ENCODE measurements at places on chromosomes 3 and 15.

GRCh38 chr3:151275091-151275490, 3.3 kb downstream of the P2RY14 start:
- peak; percentile 52 for DNase-seq

- DNase-seq, result no peak
Observed at GRCh38 chr3:53773611-53774368, 72.4 kb downstream of the CHDH start.

DNA sequence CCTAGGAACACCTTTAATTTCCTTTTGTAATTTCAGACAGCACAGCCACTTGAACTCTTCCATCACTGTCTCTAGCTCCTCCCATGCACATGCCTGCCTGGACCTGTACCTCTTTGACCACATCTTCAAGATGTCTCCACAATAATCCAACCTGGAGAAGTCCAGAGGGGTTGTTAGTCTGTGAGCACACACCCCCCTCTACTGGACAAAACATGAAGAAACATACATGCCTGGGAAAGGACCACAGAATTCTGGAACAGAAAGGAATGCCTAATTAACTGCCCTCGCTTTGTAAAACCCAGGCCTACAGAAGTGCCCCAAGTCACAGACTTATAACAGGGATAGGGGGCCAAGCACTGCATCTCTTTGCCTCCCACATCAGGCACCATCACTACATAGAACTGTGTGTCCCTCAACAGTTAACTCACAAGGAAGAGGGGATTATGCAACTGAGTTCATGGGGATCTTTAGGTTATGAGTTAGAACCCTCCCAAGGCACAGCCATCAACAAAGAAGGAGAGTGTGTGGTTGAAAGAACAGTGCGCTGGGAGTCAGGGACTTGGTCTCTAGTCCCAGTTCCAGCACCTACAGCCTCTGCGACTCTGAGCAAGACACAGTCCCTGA, 61.7 kb downstream of the FMN1 start:
- no peak for DNase-seq

- DNase-seq, result no peak
Observed at GRCh38 chr3:58066842-58067241, 58.6 kb downstream of the FLNB start.

DNA sequence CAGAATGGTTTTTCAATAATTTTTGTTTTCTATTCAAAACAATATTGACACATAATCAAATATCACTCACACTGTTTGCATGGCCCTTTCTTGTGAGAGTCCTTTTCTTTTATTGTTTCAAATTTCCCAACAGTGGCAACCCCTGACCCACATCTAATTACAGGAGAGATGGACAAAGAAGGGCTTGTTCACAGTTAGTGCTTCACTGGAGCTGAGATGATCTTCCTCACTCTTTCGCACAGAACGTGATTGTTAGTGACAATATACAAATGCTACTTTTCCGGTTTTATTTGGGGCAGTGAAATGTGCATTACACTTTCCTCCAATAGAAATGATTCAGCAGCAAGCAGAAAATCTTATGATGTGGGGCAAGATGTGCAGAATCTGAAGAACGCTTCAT, 38.6 kb upstream of the TTC14 start:
- no peak for DNase-seq

GRCh38 chr3:86890741-86891396, 100.1 kb downstream of the VGLL3 start:
- no peak for DNase-seq

DNA sequence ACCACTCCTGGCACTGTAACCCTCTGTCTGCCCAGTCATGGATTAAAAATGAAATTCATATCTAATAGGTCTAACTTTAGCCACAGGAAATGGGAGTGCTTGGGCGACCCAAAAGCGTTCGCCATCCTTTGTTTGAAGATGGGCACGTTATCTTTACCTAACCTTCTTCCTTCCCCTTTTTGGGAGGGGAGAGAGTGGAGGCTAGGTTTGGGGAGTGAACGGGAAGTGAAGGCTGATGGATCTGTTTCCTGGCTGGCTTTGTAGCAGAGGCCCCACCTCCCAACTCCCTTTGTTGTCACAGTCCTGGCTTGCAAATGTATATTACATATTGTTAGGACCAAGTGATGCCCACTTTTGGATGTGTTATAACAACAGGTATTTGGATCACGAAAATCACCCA, 98.1 kb upstream of the ARHGEF3 start:
- DNase-seq, result no peak

DNA sequence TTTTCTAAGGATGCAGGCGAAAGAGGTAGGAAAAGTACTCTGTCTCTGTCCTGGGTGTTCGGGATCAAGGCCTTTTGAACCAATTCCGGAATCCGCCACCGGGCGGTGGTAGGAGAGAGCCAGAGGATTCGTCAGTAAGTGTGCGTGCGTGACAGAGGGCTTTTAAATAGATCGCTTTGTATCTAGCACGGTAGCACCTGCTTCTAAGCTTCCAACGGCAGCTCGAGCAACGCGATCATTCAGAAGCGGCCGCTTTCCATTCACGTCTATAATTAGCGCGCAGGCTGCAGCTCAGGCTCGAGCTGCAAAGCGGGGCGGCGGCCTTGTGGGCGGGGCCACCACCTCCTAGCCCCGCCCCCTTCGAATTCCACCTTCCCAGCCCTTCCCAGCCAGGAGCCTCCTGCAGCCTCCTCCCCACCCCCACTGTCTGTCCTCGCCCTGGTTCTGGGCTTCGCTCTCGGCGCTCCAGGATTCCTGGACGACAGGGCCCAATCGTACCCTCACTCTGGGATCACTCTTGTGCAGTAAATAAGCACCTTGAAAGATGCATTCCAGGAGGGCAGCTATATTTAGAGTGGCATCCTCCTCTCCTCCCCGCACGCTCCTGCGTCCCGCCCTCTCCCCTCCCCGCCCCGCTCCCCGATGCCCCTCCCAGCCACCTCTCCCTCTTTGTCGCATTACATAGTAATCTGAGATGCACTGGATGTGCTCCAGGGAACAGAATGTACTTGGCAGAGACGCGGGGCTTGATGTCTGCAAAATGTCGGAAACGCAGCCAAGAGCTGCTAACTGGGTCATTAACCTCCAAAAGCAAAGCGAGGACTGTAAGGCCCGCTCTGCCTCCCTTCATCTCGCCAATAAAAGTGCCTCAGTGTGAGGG, 224.1 kb upstream of the TPRG1 start:
- peak; percentile 63 for DNase-seq

- no peak for DNase-seq
Observed at GRCh38 chr3:42022355-42022754, 60.5 kb upstream of the ULK4 start.

DNA sequence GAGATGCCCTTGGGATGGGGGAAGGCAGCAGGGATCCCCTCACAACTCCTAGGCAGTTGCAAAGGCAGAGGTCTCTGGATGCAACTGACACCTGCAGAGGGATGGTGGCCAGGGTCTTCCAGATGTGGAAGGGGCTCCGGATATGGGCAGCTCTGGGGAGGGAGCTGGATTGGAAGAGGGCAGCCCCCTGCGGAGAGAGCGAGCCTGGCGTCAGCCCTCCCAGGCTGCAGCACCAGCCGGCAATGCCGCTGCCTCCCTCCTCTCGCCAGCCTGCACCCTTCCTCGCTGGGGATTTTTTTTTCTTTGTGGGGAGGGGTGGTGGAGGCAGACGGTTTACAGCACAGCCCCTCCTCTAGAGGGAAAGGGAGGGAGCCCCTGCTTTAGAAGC, 1.6 kb downstream of the INSYN1 start:
- no peak for DNase-seq

- DNase-seq, result no peak
Observed at GRCh38 chr3:27509376-27509775, 25.2 kb upstream of the SLC4A7 start.

DNA sequence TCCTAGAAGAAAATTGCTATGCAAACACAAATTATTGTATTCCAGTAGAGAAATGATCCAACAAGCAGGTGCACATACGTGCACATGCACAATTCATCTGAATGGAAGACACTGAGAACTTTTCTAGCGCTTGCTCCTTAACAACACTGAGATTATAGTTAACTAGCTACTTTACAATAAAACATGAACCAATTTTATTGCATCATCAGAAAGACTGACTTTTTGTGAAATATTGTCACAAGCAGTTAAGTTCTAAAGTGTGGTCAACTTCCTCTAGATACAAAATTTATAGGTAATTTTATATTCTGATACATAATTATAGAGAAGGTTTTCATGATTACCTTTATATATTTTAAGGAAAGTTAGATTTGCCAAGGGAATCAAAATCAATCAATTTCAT, 135.4 kb downstream of the ABI3BP start:
- no peak for DNase-seq

DNA sequence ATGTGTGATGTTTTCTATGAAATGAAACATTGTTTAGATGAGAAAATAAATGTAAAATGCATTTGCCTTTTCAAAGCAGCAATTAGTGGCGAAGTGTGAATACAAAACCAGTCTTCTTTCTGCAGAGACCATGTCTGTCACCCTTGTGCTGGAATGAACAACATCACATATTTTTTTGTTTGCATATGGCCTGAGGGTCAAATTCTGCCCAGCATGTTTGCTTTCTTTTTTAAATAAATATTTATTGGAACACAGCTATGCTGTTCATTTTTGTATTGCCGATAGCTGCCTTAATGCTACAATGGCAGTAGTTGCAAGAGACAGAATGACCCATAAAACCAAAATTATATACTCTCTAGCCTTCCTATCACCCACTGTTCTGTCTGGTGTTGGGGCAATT, 75.3 kb upstream of the SNRPN start:
- DNase-seq, result no peak

DNA sequence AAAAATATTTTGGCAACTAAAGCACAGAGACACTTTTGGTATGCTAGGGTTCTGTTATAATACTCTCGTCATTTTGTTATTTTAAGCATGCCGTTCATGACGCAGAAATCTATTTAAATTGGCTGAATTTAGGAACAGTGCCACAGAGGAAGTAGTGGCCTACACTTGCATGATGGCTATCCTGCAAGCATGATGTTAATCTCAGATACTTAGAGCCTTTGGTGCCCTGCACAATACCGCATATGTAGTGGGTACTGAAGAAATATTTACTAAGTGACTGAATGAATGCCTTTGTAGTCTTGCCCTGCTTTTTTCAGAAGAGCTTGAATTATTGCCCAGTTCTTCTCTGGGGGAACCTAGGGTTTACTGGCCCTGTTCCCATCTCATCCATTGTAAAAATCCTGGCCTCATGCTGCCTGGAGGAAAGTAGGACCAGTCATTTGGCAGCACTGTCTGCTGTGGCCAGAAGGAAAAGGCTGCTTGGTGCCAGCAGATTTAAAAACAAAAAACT, 79.0 kb downstream of the SERPINI1 start:
- no peak for DNase-seq

- no peak for DNase-seq
Observed at GRCh38 chr3:11499144-11499543, 144.6 kb downstream of the VGLL4 start.

- no peak for DNase-seq
Observed at GRCh38 chr15:40949756-40950207, 3.5 kb upstream of the CHAC1 start.

DNA sequence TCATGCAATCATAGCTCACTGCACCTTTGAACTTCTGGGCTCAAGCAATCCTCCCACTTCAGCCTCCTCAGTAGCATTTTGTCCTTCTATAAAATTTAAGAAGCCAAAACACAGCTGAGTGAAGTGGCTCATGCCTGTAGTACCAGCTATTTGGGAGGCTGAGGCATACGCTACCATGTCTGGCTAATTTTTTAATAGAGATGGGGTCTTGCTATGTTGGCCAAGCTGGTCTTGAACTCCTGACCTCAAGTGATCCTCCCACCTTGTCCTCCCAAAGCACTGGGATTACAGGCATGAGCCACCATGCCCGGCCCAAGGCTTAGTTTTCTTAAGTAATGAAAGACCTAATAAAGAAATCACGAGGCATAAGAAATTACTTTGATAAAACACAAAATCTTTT, 14.7 kb upstream of the FNDC3B start:
- DNase-seq, result peak; percentile 37

- DNase-seq, result peak; percentile 37
Observed at GRCh38 chr3:40914475-40914874, 284.8 kb upstream of the CTNNB1 start.

GRCh38 chr3:87810452-87811016, 248.3 kb downstream of the CGGBP1 start:
- DNase-seq, result no peak

GRCh38 chr3:127168271-127168670, 24.7 kb upstream of the PRR23E start:
- no peak for DNase-seq

DNA sequence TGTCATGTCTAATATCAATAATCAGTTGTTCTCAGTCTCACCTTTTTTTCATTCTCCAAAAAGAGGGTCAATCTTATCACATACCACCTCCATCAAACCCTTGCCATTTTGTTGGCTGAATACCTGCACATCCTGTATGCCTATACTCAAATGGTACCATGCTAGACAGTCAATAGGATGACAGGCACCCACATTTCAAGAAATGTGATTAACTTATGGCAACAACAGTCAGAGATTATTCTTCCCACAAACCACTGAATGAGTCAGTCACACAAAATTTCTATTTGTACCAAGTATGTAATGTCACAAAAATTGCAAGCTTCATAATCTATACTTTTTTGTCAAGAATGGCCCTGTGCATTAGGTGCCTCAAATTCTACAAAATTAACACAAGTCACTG, 5.1 kb upstream of the SLC27A2 start:
- no peak for DNase-seq

- DNase-seq, result no peak
Observed at GRCh38 chr3:183356920-183357319, 71.5 kb downstream of the MCF2L2 start.

GRCh38 chr15:26166429-26166828, 303.3 kb upstream of the ATP10A start:
- DNase-seq, result no peak

GRCh38 chr3:197428117-197428801, 127.5 kb downstream of the BDH1 start:
- DNase-seq, result peak; percentile 91

DNA sequence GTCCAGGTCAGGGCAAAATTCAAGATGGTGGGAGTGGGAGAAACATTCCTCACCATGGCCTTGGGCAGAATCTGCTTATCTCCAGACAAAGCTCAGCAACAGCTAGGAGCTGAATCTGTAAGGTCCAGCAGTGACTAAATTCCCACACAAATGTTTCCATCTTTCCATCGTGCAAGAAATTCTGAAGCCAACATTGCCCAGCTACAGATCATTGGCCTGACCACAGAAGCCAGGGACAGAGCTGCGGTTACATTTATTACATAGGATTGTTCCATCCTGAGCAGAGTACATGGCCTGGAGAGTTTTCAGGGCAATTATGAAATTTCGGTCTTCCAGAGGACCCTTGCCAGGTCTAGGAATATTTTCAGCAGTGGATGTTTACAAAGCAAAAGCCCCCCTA, 100.3 kb downstream of the LIPC start:
- no peak for DNase-seq

- DNase-seq, result no peak
Observed at GRCh38 chr15:47663101-47663500, 54.2 kb upstream of the SEMA6D start.
